ENCODE measurements at places on chromosomes 4 and X.

GRCh38 chr4:86247320-86247719 is 112.5 kb downstream of the MAPK10 start:
- no peak for DNase-seq

DNA sequence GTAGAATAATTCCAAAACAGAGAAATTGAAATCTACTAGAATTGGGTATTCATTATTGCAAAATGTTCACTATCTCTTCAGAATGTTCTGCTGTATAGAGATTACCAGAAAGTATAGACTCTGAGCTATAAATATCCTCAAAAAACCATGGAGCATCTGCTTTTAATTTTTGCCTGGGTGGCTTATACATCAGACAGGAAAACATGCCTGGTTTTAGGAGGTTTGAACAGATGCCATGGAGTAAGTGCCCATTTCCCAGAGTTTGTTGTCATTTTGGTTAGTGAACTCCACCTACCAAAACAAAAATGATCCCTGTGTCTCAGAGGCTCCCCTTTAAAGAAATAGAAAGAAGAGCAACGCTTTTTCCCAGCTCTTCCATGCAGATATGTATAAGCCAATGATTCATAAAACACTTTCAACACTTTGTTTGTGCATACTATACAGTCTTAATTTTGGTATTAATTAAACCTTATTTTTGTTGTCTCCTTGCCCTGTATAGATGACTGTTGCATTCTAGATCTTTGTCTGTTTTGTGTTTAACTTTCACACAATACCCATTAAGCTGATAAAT is 68.7 kb downstream of the MEPE start:
- DNase-seq, result no peak

DNA sequence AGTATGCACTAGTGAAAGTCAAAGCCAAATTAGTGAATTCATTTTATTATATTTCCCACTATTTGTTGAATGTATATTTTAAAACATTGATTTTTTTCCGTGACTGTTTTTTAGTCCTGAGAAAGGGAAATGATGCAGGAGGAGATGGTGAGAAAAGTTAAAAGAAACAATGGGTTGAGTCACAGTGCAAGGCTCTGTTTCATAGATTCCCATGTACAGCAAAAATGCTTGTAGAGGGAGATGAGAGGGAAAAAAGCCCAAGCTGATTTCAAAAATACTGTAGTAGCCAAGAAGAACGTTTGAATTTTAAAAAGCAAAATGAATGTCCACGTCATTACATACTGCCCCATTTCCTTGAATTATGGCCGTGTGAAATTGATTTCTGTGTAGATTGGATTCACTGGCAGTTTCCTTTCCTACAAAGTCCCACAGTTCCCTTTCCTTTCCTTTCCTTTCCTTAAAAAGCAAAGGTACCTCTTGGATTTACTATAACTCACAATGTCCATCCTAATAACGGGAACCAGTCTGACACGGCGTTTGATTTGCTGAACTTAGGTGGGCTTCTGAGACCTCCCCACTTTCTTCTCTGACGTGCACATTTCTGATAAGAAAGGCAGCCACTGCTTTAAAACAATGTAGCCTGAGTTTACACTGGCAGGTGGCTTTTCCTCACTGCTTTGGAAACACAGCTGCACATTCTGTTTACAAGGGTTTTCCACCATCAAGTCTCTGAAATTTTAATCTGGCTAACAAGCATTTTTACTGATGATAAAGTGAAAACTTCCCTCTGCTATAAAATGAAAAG is 63.7 kb downstream of the SPCS3 start:
- no peak for DNase-seq

DNA sequence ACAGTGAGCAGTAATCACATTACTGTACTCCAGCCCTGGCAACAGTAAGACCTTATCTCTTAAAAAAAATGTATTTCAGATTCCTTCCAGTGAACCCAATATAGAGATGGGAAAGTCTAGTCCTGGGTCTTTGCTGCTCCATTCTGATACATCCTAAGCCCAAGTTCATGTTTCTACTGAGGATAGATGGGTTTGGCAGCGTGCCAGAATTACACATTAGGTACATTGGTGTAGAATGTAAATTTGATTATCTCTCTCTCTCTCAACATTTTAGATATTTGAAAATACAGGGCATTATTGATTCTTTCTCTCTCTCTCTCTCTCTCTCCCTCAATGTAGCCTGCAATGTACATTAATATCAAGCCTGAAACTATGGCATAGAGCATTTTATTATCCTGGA is 43.5 kb upstream of the ZNF330 start:
- no peak for DNase-seq

DNA sequence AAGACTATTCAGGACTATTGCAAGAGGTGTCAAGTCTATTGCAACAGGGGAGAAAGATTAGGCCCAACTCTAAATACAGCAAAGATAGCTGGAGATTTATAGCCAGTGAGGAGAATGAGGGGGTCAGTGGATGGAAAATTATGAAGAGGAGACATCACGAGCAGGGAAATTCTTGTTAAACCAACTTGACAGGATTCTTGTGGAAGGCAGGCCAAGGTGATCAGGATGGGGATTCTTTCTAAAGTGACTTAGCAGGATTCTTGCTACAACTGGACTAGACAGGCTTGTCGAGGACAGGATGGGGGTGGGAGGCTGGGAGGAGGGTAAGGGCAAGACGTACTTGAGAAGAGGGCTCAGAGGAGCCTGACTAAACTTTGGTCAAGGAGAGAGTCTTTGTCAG is 89.0 kb downstream of the PHEX start:
- no peak for DNase-seq

DNA sequence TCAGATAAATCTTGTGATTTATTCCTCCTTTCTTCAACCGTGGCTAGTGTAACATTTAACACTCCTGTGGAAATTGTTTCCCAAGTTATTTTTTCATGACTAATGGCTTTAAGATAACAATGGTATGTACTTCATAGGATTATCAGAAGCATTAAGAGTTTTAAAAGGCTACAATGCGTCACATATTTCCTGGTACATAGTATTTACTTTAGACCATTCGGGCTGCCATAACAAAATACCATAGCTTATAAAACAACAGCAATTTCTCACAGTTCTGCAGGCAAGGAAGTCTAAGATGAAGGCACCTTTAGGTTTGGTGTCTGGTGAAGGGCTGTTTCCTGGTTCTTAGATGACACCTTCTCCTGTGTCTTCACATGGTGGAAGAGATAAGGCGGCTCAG is 158.6 kb downstream of the PAPSS1 start:
- DNase-seq, result no peak

All from suprapubic skin (tissue), 4 donors.